ENCODE measurements at places on chromosomes 12 and 14. TPM values are rescaled to one million over a fixed set of nuclear protein-coding genes. Genes with fewer than 3 reads are reported as not detected.
A peak's percentile ranks its signal among the peaks of the same experiment; 100 is the strongest.

The FAM222A gene
- total RNA-seq: 5.2 TPM

DNA sequence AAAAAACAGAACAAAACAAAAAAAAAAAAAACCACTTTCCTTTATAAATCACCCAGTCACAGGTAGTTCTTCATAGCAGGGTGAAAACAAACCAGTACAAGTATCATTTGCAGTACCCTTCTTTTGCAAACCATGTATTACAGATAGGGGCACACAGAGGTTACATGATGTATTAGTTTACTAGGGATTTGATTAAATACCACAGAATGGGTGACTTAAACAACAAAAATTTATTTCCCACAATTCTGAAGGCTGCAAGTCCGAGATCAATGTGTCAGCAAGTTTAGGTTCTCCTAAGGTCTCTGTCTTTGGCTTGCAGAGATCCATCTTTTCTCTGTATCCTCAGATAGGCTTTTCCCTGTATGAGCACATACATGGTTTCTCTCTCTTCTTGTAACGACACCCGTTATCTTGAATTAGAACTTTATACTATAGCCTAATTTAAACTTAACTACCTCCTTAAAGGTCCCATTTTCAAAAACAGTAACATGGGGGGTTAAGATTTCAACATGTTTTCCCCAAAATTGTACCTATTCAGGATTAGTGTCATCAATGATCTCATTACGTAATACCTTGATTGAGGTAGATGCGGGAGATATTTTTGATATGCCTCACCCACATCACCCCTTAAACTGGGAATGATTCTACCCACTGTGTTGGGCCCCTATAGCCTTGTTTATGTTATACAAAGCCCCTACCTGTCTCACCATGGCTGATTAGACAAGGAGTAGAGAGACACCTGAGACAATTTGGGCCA is 3.5 kb upstream of the CEP128 start:
- no peak for DNase-seq

DNA sequence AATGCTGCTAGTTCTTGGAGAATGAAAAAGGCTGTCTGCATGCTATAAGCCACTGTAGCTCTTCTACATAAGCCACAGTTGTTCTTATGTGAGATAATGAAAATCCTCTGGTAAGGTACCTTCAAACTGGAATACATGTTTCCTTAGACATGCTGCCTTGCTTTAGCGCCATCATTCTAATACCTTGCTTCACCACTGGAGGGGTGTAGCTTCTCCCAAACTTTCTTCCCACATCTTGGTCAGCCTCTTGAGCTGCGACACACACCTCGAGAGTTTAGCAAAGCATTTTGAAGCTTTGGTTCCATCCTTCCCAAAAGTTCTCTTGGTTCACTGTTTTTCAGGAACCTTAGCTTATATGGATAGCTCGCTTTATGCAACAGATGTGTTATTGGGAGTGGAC is 69.5 kb downstream of the NKX2-1 start:
- no peak for DNase-seq

GRCh38 chr12:59113831-59114615 is 193.7 kb upstream of the LRIG3 start:
- DNase-seq: peak; percentile 78

- no peak for DNase-seq
These were observed 15.6 kb downstream of the JDP2 start for GRCh38 chr14:75443203-75443969.

- no peak for DNase-seq
These were observed 21.5 kb downstream of the LMNTD1 start for GRCh38 chr12:25531502-25532052.

Data from spinal cord (tissue), 10 donors.